ENCODE measurements at places on chromosomes 12 and 14. TPM values are rescaled to one million over a fixed set of nuclear protein-coding genes. Genes with fewer than 3 reads are reported as not detected.

The ALDH2 gene
- total RNA-seq, result 73.9 TPM

The HOXC12 gene
- total RNA-seq, result not detected

The RNASE4 gene
- 2.2 TPM for total RNA-seq

The FBXW8 gene
- 21.6 TPM for total RNA-seq

The TNFAIP2 gene
- 4.5 TPM for total RNA-seq

The TCL1B gene
- total RNA-seq, result not detected

The PHLDA1 gene
- total RNA-seq, result 3.5 TPM

The LHX5 gene
- total RNA-seq, result not detected

The SERPINA4 gene
- total RNA-seq, result not detected

The POTEG gene
- total RNA-seq, result not detected

The CFAP54 gene
- total RNA-seq, result 0.20 TPM

DNA sequence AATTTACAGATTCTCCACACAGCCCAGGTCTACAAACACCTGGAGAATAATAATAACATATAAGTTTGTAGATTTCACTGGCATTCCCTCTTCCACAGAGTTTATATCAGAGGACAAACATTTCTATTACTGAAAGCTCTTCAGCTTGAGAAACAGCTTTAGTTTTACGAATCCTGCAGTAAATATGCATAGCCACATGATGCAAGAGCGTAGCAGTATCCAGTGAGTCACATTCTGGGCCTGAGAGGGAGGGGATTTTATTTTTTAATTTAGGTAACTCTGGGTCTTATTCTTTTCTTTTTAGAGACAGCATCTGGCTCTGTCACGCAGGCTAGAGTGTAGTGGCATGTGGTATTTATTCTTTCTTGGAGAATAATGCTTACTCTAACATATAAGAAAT, 1002.8 kb downstream of the TRHDE start:
- DNase-seq, result no peak

- DNase-seq, result no peak
These were observed 241.9 kb downstream of the PAWR start for GRCh38 chr12:79448816-79449215.

DNA sequence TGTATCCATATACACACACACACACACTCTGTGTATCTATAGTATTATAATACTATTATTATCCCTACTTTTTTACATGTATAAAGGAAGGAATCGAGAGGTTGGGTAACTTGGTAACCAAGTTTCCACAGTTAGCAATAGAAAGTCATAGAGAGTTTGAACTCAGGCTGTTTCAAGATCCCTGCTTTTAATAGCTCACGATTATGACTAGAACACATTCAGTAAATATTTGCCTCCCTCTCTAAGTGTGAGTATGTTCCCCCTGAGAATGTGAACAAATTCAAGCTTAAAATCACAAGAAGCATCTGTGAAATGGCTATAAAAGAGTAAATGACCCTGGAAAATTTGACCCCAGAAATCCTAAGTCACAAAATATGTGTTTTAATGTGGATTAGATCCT, 11.0 kb upstream of the REP15 start:
- no peak for DNase-seq

DNA sequence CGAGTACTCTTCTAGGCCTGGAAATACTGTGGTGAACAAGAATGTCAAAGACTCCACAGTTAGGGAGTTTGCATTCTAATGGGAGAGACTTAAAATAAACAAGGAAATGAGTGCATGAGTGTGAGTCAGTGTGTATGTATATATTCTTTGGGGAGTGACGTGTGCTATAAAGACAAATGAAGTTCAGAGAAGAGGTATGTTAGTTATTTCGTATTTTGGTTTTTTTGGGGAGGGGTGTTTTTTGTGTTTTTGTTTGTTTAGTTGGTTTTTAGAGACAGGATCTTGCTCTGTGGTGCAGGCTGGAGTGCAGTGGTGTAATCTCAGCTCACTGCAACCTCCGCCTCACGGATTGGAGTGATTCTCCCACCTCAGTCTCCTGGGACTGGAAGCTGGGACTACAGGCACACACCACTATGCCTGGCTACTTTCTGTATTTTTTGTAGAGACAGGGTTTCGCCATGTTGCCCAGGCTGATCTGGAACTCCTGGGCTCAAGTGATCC, 74.3 kb downstream of the SRGAP1 start:
- no peak for DNase-seq

- peak; percentile 89 for DNase-seq
These were observed 27.6 kb upstream of the RPLP0 start for GRCh38 chr12:120228291-120229070.

- DNase-seq, result no peak
These were observed 27.0 kb downstream of the DYNC1H1 start for GRCh38 chr14:101991352-101991751.

DNA sequence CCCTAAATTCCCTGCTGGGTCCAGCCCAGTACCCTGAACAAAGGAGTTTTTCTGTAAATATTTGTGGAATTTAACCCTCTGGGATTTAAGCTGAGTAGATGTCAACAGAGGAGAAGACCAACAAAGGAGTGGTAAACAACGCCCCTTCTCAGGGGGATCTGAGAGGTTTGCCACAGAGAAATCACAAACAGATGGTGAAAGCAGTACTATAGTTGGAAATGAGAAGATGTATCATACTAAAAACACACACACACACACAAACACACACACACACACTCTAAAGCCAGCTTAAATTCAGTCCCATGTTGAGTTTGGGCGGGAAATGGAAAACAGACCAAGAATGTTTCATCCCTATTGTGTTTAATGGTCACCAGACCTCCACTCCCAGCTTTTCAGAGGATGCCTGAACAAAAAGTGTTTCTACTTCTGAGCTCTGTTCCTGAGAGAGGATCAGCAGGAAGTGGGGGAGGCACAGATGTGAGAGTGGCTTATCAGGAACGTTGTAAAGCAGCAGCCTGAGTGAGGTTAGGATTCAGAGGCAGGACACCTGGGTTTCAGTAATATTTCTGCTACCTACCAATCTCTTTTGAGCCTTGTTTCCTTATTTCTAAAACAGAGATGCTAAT, 3.2 kb downstream of the BIN2 start:
- DNase-seq, result no peak

DNA sequence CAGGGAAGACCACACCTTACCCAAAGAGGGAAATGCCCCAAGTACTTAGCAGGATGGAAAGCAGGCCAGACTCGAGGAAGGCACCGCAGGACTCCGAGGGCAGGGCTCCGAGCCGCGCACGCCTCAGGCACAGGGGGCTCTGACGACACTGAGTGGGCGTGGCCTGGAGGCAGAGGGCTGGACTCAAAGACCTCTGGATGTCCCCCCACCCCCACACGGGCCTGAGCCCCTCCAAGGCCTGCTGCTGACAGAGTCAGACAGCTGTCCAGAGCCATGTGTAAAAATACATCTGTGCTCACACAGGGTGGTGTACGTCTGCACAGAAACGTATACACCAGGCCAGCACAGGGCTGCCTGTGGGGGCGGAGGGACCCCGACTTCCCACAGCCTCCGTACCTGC, 1.4 kb downstream of the AKT1 start:
- no peak for DNase-seq

- DNase-seq, result no peak
These were observed 50.8 kb downstream of the SLC16A7 start for GRCh38 chr12:59646636-59647035.

DNA sequence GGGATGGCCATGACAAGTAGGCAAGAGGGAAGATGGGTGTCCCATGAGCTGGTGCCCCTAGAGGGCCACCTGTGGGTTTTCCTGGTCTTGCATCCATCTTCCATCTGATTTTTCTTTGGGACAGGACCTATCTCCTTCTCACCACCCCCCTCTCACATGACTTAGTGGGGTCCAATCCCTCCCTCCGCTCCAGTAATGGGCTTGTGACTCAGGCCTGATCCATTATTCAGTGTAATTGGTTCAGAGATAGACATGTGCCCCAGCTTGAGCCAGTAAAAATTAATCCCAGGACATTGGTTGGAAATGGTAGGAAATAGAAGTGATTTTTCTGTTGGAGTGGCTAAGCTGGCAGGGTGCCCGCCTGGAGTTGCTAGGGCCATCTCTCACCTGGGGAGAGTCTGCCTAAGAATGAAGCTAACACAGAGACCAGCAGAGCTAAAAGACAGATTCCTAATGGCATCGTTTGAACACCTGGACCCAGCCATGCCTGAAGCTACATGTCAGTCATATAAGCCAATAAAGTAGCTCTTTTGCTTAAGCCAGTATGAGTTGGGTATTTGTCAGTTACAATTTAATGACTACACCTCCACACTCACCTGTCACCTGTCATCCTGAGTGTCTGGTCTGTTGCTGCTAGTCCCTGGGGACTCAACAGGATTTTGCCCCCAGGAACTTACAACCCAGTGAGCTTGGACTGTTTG, 14.7 kb downstream of the RASAL1 start:
- no peak for DNase-seq

DNA sequence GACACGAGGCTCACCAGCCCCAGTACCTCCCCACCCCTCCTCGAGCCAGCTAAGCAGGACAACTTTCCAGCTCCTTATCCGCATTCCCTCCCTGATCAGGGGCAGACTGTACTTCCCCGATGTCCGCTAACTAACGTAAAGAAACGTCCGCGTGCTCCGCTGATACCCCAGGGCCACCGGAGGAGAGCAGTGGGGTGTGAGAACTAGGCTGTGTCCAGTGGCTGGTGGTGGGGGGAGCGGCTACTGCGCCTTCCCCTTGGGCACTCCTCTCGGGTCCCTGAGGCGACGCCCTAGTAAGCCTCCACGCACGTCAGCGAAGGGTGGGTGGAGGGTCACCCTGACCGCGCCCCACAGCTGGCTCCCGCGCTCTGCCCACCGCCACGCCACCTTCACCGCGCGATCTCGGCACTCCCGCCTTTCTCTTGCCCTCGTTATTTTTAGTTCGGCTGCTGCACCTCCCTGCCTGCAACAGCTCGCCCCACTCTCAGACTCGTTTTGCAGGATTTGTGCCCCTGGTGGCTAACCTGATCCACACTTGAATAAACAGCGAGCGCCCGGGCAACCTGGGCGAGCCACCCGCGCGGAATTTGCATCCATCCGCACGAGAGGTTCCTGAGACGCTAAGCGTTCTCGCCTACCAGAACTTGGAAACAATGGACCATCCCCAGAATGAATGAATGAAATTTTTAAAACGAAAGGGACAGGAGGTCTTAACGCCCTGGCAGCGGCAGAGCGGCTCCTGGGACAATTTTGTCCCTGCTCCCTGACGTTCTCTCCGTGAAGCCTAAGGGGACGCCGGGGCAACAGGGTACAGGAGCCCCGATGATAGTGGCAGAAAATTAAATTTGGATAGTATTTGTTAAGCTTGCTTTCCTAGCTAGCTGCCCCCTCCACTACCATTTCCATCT, 6.9 kb upstream of the BMP4 start:
- DNase-seq, result peak; percentile 63

- peak; percentile 17 for DNase-seq
These were observed 2.4 kb downstream of the SINHCAF start for GRCh38 chr12:31323391-31324115.

GRCh38 chr12:113292091-113292490, 42.8 kb downstream of the SLC8B1 start:
- no peak for DNase-seq

DNA sequence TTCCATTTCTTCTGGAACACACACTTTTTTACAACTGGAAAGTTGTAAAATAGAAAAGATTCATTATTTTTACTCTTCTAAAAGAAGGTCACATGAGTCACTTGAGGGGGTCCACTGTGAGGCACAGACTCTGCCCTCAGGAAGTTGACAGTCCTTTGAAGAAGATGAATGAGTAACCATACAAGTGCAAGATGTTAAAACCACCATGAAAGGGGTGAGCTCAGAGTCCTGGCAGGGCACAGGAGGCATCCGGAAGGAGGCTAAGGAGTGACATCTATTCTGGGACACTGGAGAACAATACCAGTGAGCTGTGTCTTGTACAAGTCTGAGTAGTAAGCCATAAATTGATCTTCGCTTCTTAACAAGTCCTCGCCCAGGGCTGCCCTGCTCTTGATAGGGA, 126.0 kb upstream of the FRMD6 start:
- DNase-seq, result no peak

GRCh38 chr12:65189028-65189718, 19.8 kb downstream of the LEMD3 start:
- DNase-seq, result no peak

- DNase-seq, result no peak
These were observed 18.0 kb downstream of the TTC8 start for GRCh38 chr14:88842414-88842813.

- DNase-seq, result no peak
These were observed 26.9 kb downstream of the PRKD1 start for GRCh38 chr14:29900609-29901350.
